ENCODE measurements at places on chromosomes 13 and 19.

DNA sequence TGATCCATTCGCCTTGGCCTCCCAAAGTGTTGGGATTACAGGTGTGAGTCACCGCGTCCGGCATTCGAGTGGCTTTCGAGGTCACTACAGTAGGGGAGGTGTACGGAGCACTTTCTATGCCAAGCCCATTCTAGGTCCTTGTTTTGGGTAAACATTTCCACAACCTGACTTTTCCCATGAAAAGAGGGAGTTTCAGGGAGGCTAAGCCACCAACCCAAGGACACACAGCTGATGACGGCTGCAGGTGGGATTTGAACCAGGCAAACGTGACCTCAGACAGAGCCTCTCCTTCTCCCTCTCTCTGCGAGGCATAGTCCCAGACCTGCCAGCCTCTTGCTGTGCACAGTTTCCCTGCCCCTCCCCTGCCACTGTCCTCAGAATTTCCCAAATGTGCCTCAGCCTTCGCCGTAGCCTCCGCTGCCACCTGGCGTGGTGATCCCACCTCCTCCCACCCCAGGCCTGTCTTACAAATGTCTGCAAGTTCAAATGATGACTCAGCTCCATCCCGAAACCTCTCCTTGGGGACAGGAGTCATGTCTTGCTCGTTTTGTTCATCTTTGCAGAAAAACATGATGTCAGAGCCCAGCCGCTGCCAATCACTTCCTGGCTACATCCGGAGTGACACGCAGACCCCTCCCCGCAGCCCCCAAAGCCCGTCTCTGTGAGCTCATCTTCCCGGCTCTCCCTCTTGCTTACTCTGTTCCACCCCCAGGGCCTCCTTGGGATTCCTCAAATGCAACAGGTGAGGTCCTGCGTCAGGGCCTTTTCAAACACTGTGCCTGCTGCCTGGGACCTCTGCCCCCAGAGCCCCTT is 6.6 kb upstream of the GADD45B start:
- DNase-seq: no peak

- DNase-seq: no peak
Measured at GRCh38 chr19:8487137-8487851, 15.1 kb downstream of the PRAM1 start.

GRCh38 chr13:41905600-41906254 is 55.2 kb downstream of the VWA8 start:
- DNase-seq: no peak

DNA sequence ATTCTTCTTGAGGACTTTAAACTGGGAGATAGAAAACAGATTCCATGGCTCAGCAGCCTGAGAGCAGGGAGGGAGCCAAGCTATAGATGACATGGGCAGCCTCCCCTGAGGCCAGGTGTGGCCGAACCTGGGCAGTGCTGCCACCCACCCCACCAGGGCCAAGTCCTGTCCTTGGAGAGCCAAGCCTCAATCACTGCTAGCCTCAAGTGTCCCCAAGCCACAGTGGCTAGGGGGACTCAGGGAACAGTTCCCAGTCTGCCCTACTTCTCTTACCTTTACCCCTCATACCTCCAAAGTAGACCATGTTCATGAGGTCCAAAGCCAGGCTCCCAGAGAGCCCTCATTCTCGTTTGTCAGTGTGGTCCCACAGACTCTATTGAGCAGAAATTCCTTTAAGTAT is 8.1 kb downstream of the N4BP2L1 start:
- DNase-seq: no peak

DNA sequence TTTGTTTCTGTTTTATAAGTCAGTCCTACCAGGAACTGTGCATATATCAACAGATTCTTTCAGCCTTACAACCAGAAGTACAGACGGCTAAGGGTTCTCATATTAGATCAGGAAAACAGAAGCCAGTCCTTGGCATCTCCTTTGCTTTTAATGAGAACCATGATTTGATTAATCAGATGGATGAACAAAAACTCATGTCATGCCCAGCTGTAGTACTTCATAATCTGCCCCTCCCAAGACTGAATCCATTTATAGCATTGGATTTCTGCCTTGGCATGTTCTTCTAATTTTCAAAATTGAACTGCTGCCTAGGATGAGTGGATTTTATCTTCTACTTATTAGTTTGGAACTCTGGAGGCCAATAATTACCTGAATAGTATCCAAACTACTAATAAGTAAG is 617.2 kb downstream of the SLITRK5 start:
- DNase-seq: no peak

DNA sequence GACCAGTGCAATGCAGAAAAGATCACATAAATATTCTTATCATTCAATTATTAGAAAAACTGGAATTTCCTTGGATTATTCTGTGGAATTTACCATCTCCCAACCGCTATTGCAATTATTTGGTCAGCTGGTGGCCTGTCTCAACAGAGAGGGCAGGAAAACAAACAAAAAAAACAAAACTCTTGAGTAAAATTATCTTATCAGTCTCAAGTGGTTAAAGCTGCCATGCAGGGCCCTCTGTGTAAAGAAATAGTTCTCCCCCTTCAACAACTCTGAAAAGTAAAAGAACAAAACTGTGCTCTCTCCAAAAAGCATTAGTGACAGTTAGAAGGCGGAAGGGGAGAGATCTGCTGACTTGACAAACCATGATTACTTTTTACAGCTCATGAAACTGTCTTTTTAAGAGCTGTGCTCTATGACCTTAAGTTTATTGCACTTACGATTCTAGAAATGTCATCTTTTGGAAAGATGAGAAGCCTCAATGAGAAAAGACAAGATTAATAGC is 152.3 kb downstream of the DLEU7 start:
- no peak for DNase-seq

GRCh38 chr13:114151565-114152284 is 19.3 kb upstream of the RASA3 start:
- DNase-seq: no peak

GRCh38 chr13:23811366-23812062 is 77.7 kb downstream of the MIPEP start:
- DNase-seq: no peak

- DNase-seq: no peak
Measured at GRCh38 chr13:99379856-99380801, 72.9 kb upstream of the GPR183 start.

- DNase-seq: no peak
Measured at GRCh38 chr19:55285229-55285890, 1.6 kb downstream of the BRSK1 start.

GRCh38 chr13:110214637-110215036 is 92.3 kb downstream of the COL4A1 start:
- DNase-seq: no peak
